Heart right ventricle (tissue), 16 donors: ENCODE measurements at places on chromosomes 4 and X. TPM values are rescaled to one million over a fixed set of nuclear protein-coding genes. Genes with fewer than 3 reads are reported as not detected.

GRCh38 chr4:2686379-2687265, 69.5 kb downstream of the TNIP2 start:
- DNase-seq: no peak

GRCh38 chr4:80125252-80126177, 52.5 kb upstream of the ANTXR2 start:
- no peak for DNase-seq

DNA sequence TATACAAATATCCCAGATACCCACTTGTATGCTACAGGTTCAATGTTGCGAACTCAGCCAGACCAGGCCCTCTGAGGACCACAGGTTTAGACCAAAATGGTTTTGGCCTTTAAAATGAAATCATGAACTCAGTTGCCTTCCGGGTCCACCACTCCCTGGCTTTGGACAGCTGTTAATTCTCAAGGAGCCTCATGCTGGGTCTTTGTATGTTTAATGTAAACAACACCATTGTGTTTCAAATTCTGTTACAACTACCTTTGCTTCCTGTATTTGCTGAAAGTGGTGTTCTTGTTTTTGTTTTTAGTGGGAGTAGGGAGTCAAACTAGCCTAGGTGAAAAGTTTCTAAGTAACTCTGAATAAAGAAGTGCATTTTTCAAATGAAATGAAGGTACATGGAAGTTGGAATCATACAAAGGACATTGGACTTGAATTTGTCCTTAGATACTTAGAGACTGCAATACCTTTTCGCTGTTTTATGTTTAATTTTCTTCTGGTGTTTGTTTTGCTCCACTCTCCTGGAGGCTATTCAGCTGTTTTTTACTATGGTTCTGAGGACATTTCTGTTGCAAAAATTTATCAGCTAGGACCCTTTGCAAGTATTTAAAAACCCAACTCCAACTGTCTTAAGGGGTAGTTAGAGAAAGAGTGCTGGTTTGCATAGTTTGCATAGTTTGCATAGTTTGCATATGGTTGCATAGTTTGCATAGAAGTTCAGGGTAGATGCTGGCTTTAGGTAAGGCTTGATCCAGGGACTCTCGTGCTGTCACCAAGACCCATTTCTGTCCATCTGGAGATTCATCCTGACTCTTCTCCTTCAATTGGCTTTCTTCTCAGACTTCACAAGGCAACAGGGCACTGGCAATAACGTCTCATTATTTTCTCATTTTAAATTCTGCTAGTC, 70.1 kb downstream of the MID1IP1 start:
- DNase-seq: no peak

DNA sequence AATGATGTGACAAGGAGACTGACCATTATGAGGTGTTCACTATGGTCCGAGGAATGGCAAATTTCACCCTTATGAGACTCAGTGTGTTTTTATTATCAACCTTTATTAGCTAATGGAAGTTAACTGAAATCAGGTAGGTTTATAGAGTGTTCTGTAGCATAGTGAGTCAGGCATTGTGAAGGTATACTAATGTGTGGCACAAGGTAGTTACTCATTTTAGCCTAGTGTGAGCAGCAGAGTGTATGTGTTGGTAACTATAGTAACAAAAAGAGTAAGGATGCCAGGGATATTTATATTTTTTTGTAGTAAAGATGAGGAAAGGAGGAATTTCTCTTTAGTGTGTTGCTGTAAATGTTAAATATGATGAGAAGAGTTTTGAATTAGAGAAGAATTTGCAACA, 12.0 kb downstream of the PDLIM5 start:
- no peak for DNase-seq

- DNase-seq: no peak
These were observed 74.6 kb upstream of the SH3RF1 start for GRCh38 chr4:169345316-169345721.

GRCh38 chr4:163534056-163534455, 39.6 kb downstream of the TMA16 start:
- DNase-seq: no peak

DNA sequence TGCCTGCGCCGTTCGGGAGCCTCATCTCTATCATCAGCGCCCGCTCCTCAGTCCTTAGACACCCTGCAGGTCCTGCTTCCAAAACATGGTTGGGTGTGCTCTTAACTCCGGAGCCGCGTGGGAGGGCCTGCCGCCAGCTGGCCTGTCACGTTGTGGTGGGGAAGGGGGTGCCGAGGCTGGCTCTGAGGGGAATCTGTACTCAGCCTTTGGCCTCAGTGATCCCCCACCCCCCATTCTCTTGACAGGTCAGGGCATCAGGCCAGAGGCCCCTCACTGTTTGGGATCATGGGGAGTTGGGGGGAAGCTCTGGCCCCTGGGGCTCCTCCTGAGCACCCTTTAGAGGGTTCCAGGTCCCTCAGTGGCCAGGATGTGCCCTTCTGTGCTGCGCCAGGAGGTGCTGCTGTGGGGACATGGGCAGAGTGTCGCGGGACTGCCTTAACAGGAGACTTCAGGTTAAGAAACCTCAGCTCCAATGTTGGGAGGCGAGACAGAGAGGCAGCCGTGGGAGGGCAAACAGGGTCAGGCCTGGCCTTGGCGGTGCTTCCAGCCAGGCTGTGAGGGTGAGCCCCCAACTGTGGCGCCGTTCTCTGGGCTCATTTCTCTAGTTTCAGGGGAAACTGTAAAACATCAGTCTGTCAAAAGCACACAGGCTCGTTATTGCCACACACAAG, 33.5 kb downstream of the TRMT44 start:
- DNase-seq: no peak

- no peak for DNase-seq
These were observed 89.5 kb downstream of the BMP3 start for GRCh38 chr4:81120055-81120454.

DNA sequence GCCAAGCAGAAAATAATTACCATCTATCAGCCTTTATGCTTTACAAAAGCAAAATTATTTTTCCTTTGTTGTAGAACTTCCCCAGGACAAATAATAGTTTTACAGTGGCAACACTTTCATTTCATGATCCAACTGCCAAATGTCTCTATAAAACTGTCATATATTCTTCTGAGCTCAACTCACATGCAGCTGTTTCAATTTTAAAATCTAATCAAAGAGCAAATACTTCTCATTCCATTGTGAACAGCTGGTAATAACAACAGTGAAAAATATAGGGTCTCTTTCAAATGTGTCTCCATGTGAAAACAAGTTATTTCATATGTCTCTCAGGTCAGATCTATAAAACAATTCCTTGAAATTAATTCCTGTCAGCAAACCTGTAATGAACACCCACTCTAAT, 270.6 kb upstream of the SLC7A11 start:
- no peak for DNase-seq

DNA sequence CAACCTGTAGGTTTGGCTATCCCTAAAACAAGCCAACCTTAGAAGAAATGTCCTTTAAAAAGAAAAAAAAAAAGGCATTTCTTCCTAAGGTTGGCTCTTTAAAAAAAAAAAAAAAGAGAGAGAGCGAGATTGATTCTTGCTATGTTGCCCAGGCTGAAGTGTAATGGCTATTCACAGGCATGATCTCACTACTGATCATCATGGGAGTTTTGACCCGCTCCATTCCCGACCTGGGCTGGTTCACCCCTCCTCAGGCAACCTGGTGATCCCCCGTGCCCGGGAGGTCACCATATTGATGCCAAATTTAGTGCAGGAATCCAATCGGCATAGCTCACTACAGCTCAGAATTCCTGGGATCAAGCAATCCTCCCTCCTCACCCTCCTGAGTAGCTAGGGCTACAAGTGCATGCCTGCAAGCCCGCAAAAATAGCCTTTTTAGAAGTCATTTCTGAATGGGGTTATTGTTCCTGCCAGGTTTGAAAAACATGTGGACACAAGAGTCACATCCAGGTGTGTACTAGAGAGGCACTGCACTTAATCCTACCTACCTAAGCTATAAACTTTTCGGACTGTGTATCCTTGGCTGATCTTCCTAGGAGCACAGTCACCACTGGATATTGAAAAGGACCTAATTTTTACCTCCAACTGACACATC, 61.4 kb upstream of the ZCCHC13 start:
- no peak for DNase-seq

- DNase-seq: no peak
These were observed 69.5 kb downstream of the AASDH start for GRCh38 chr4:56317749-56318148.

DNA sequence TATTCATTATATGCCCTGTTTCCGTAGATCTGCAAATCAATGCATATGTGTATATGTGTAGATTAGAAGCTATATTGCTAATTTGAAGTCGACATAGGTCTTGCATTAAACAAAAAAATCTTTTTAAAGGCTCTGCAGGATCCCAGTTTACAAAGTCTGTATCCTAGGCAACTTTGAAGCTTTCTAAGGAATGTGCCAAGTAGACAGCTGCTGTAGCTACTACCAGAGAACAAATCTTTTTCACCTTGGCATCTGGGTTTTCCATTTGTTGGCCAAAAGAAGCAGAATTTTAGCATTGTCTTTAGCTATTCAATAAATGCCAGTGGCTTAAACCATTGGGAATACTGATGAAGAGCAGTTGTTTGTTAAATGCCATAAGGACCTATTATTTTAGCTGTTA, 88.0 kb downstream of the NAA11 start:
- no peak for DNase-seq

GRCh38 chr4:122364700-122365404, 14.0 kb upstream of the ADAD1 start:
- DNase-seq: no peak

GRCh38 chrX:129523079-129523911, at the start of gene SMARCA1:
Gene SMARCA1, minus strand, starts transcription at chrX:129523490. Its CDS starts 120 bp downstream, at chrX:129523370.
- peak; percentile 56 for DNase-seq

GRCh38 chrX:106927700-106928099, 7.5 kb downstream of the CLDN2 start:
- no peak for DNase-seq

GRCh38 chrX:11765449-11765848, 7.4 kb downstream of the MSL3 start:
- DNase-seq: no peak

GRCh38 chr4:34845926-34846325, 1398.4 kb downstream of the ARAP2 start:
- DNase-seq: no peak

- no peak for DNase-seq
These were observed 3.3 kb upstream of the CBR4 start for GRCh38 chr4:169013396-169013795.

GRCh38 chr4:26005764-26006163, 91.7 kb downstream of the SMIM20 start:
- no peak for DNase-seq

DNA sequence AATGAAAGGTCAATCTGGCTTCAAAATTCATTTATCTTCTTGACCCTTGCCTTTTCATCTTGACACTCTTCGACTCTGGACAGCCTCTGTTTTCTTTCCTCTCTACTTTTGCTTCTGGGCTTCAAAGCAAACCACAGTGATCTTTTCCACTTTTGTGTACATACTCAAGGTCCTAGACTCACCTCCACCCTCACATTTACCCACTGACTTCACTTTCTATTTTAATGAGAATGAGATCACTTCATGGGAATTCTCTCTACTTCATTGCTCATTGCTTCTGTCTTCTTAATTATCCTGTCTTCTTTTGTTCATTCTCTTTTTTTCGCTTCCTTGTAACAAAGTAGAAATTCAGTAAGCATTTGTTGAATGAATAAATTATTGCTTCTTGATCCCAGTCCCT, 330.1 kb upstream of the HAND2 start:
- DNase-seq: no peak

DNA sequence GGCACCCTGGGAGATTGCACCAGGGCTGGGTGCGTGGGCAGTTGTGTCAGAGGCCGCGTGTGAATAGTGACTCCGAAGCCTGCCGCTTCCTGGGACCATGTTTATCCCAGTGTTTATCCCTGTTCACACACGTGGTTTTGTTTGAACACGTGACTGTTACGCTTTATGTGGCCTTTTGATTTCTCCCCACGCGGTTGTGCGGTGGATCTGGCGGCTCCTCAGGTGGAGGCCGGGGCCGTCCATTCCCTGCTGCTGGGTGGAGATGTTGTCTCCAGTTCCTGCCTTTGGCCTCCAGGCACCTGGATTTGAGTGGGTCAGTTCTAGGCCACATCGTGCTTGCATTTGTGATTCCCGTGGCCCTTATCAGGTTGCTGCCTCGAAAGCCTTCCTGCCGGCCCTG, 35.1 kb downstream of the NELFA start:
- DNase-seq: no peak

DNA sequence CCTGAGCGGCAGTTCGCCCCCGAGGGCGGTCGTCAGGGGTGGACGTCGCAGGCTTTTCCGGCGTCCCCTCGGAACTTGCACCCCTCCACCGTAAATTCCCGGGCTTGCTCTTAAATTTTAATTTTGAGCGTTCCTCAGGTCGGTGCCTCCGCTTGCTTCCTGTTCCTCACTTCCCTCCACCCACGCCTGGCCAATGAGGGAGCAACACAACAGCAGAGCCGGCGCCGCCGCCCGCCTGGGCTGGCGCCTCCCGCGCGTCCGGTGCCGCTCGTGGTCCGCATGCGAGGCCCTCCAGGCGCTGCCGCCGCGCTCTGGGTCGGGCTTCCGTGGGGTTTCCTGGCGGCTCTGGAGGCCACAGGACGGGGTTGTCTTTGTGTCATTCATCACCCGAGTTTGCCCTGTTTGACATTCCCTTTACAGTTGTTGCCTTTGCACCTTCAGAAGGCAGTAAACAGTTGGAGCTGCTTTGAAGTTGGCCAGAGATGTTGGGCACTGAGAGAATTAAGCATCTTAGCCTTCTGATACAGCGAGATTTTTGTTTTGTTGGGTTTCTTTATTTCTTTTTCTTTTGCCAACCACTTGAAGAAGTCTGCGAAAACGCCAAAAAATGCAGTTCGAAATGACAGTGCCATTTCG, 692 bp downstream of the SPCS3 start:
- peak; percentile 90 for DNase-seq

- DNase-seq: peak; percentile 94
These were observed at the start of gene UBE2D3 for GRCh38 chr4:102826890-102827673. Gene UBE2D3, minus strand, starts transcription at chr4:102827551. Its CDS starts 1,043 bp downstream, at chr4:102826508.

DNA sequence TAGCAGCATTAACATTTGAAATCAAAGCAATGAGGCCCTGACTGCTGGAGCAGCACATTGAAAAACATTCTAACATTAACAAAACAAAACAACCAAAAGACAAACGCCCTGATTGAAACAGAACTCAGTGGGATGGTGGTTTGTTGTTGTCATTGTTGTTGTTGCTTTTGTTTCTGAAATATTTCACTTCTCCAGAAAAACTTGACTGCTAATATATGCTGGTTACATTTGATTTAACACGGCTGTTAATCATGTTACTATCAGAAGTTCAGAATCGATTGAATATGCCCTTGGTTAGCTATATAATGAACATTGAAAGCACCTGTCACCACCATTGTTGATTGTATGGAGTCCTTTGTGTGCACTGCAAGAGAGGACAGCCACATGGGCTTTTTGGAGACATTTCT, 790.4 kb upstream of the GALNTL6 start:
- DNase-seq: no peak

GRCh38 chr4:992297-993110, 700 bp downstream of the SLC26A1 start:
- no peak for DNase-seq

GRCh38 chrX:106999002-106999975, 723 bp downstream of the MORC4 start:
- DNase-seq: peak; percentile 38

- DNase-seq: no peak
These were observed 72.2 kb upstream of the KLF3 start for GRCh38 chr4:38591617-38592337.

REPS2 gene
- 12.1 TPM for total RNA-seq

TEX11 gene
- not detected for total RNA-seq

CCDC158 gene
- total RNA-seq: 0.15 TPM

BEND4 gene
- not detected for total RNA-seq

NOX1 gene
- not detected for total RNA-seq

SOX3 gene
- total RNA-seq: not detected

FOXR2 gene
- total RNA-seq: not detected

AR gene
- 28.4 TPM for total RNA-seq

VEGFC gene
- total RNA-seq: 5.4 TPM

PRMT9 gene
- 5.1 TPM for total RNA-seq
